ENCODE measurements at places on chromosomes 6 and 20. TPM values are rescaled to one million over a fixed set of nuclear protein-coding genes. Genes with fewer than 3 reads are reported as not detected.

The BTN1A1 gene
- not detected for total RNA-seq

The BCAS1 gene
- 6.1 TPM for total RNA-seq

The OR2H2 gene
- total RNA-seq, result not detected

The ZNF311 gene
- total RNA-seq, result 2.9 TPM

The WFDC12 gene
- total RNA-seq, result not detected

The KCNB1 gene
- total RNA-seq, result 21.7 TPM

Measured in camera-type eye (tissue), 1 donor.